Upper lobe of right lung (tissue), 1 donor: ENCODE measurements at places on chromosomes 5 and 9.

DNA sequence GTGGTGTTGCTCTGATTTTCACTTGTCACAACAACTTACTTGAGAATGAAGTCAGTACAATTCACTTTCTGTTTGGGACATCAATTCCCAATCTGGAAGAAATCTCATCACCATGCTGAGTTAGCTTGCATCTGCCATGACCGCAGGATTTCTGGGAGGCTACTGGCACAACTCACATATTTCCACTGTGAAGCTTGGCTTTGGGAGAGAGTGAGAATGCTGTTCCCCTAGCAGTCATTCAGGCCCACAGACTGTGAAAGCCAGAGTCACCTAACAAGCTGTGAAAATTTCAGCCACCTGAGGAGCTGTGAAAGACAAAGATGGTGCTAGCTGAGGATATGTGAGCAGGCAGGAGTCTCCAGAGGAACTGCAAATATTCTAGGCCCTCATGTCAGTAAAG lies 365.2 kb upstream of the TUSC1 start:
- no peak for DNase-seq
- H3K36me3 ChIP-seq, result no peaks in the 10 kb centered on the region
- H3K4me1 ChIP-seq, result no peaks in the 10 kb centered on the region
- no peaks in the 10 kb centered on the region for H3K27me3 ChIP-seq
- H3K27ac ChIP-seq, result no peak overlapping the region

DNA sequence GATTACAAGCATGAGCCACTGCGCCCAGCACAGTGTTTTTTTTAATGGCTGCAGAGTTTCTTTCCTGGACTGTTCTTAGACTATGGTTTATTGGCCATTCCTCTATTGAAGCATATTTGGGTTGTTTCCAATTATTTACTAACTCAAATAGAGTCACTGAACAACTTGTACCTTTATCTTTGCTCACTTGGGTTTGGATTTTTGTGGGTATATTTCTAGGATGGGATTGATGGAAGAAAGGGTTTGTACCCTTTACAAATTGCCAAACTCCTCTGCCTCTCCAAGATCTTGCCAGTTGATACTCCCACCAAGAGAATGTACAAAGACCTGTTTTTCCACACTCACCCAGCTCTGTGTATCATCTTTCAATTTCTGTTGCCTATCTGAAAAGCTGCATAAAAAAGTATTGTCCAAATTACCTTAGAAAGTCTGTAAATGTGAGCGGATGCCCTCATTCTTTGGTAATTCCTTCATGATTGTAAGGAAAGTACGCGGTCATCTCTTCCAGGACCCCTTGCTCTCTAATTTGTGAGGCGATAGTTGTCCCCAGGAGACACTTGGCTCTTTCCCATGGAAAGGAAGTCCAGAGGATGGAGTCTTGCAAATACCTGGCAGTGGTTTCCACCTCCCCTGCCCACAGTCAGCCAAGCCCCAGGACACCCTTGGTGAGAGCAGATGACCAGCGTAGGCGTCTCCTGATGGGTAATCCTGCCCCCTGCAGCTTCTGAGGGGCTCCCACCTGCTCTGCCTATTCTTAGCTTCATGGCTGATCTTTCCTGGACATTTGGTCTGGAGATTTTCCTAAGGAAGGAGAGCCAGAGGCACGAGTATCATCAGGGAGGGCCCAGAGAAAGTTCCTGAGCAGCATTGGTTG lies 33.0 kb downstream of the ARHGEF37 start:
- H3K4me3 ChIP-seq, result no peak overlapping the region
- no peak for DNase-seq
- H3K36me3 ChIP-seq, result peaks cover 35% of the 10 kb centered on the region
- H3K4me1 ChIP-seq, result no peaks in the 10 kb centered on the region
- H3K27ac ChIP-seq, result no peak overlapping the region

DNA sequence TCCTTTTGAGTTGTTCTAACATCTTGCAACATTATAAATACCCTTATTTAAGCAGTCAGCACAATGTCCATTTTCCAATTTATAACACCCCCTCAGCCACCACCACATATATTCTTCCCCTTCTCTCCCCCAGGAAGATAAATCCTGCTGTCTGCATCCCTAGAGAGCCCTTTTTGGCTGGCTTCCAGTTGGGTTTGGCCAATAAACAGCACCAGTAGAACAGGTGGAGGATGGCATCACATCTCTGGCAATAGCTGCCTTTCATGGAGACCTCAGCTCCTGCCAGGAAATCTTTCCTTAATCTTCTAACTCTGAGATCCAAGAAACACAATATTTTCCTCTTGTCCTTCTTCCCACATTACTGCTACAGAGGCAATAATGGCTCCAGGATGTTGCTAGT lies 53.7 kb downstream of the TRIM36 start:
- no peak overlapping the region for H3K27ac ChIP-seq
- no peak for DNase-seq
- H3K4me1 ChIP-seq, result no peaks in the 10 kb centered on the region
- no peaks in the 10 kb centered on the region for H3K27me3 ChIP-seq

GRCh38 chr9:133787754-133788025 lies 49.5 kb upstream of the SARDH start:
- no peak for DNase-seq
- no peaks in the 10 kb centered on the region for H3K27me3 ChIP-seq
- H3K36me3 ChIP-seq, result peaks cover 22% of the 10 kb centered on the region
- H3K27ac ChIP-seq, result no peak overlapping the region
- H3K4me1 ChIP-seq, result peaks cover 14% of the 10 kb centered on the region

DNA sequence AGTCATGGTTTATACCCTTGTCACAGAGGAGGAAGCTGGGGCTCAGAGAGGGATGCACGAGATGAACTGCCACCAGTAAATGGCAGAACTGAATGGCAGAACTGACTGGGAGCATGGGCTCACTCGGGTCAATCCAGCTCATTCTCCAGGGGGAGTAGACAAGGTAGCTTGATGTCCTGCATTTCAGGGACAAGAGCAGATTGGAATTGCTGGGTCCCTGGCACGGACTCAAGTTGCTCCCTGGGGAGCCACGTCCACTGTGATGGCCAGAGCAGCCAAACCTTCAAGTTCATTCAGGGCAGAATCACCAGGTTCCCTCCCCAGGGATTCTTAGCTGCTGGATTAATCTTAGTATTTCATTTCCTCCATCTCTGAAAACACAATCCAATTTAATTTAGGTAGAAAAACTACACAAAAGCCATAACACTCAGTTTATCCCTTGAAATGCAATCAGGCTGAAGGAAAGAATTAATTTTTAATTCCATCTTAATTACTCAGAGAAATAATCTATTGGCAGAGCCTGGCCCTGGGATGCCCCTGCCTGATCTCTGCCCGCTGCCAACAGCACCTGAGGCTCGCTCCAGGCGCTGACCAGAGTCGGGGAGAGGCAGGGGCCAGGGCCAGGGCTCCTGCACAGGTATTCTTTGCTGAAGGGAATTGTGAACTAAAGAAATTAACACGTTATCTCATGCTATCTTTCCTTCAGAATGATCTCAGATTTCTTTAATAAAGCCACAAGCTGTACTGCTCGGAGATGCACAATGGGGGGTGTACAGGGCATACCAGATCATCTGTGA lies 42.0 kb upstream of the UNC5A start:
- no peak overlapping the region for H3K4me3 ChIP-seq
- no peaks in the 10 kb centered on the region for H3K4me1 ChIP-seq
- no peak overlapping the region for H3K27ac ChIP-seq
- no peaks in the 10 kb centered on the region for H3K36me3 ChIP-seq
- peaks cover 29% of the 10 kb centered on the region for H3K27me3 ChIP-seq

GRCh38 chr5:83084336-83084735 lies 7.0 kb downstream of the XRCC4 start:
- H3K27ac ChIP-seq, result no peak overlapping the region
- no peaks in the 10 kb centered on the region for H3K36me3 ChIP-seq
- H3K4me3 ChIP-seq, result no peak overlapping the region
- no peaks in the 10 kb centered on the region for H3K4me1 ChIP-seq

GRCh38 chr5:110361471-110361870 lies 365.0 kb downstream of the TMEM232 start:
- no peak overlapping the region for H3K4me3 ChIP-seq
- DNase-seq, result no peak
- H3K36me3 ChIP-seq, result no peaks in the 10 kb centered on the region

- no peak overlapping the region for H3K4me3 ChIP-seq
- H3K36me3 ChIP-seq, result no peaks in the 10 kb centered on the region
- no peak overlapping the region for H3K27ac ChIP-seq
- no peaks in the 10 kb centered on the region for H3K4me1 ChIP-seq
- no peaks in the 10 kb centered on the region for H3K27me3 ChIP-seq
Observed at GRCh38 chr5:179478624-179479023, 71.7 kb upstream of the RUFY1 start.

DNA sequence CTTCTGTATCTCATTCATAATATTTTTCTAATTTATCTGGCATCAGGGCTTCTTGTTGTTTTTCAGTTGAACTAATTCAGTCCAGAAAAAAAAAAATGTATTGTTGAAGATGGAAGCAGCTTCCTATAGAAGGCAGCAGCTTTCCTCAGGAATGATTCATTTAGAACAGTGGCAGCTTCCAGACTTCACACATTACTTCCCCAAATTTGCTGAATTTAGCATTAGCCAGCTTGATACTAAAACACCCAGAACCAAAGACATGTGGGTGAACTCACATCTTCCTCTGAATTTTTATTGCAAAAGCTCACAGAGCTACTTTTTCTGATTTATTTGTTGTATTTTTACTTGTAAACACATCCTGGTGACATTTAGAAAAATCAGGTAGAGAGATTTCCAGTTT lies 53.8 kb downstream of the HCN1 start:
- no peaks in the 10 kb centered on the region for H3K36me3 ChIP-seq
- H3K27me3 ChIP-seq, result no peaks in the 10 kb centered on the region
- no peak overlapping the region for H3K4me3 ChIP-seq
- no peaks in the 10 kb centered on the region for H3K4me1 ChIP-seq

GRCh38 chr5:154095904-154096303 lies 57.1 kb downstream of the MFAP3 start:
- no peak overlapping the region for H3K4me3 ChIP-seq
- no peak for DNase-seq
- no peaks in the 10 kb centered on the region for H3K4me1 ChIP-seq
- no peaks in the 10 kb centered on the region for H3K27me3 ChIP-seq
- H3K36me3 ChIP-seq, result no peaks in the 10 kb centered on the region

DNA sequence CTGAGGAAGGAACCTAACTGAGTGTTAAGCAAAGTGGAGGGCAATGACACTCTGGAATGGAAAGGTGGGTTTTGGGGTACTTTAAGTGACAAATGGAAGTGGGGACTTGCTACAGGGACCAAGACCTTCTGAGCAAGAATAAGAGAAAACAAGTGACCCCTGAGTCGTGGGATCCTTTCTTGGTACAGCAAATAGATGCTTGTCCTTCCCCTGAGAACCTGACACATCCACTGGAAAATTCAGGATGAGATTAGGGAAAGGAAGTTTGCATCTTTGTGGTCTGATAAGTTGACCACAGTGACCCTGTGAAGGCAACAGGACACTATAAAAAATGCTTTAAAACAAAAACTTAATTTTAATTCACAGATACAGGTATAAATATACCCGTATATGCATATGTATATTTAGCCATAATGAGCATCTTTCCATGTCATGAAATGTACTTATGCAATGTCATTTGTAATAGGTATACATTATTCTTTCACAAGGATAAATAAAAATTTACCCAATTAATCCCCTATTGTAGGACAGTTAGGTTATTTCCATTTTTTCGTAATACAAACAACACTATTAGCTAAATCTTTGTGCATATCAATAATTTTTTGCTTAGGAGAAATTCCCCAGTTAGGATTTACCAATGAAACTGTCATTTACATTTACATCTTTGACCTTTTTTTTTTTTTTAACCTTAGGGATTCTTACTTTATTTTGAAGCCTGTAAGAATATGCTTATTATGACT lies 2.0 kb upstream of the IRF1 start:
- no peak overlapping the region for H3K4me3 ChIP-seq
- H3K27ac ChIP-seq, result peak overlapping the region; percentile 98
- peaks cover 53% of the 10 kb centered on the region for H3K4me1 ChIP-seq
- DNase-seq, result no peak

- no peak for DNase-seq
- H3K27ac ChIP-seq, result peak overlapping the region; percentile 74
- H3K27me3 ChIP-seq, result no peaks in the 10 kb centered on the region
- H3K4me3 ChIP-seq, result no peak overlapping the region
- peaks cover 7% of the 10 kb centered on the region for H3K4me1 ChIP-seq
- H3K36me3 ChIP-seq, result no peaks in the 10 kb centered on the region
Observed at GRCh38 chr9:137388589-137389427, 34.2 kb downstream of the EXD3 start.

- no peak overlapping the region for H3K27ac ChIP-seq
- H3K36me3 ChIP-seq, result no peaks in the 10 kb centered on the region
- H3K4me1 ChIP-seq, result no peaks in the 10 kb centered on the region
- H3K27me3 ChIP-seq, result no peaks in the 10 kb centered on the region
Observed at GRCh38 chr5:91243852-91244251, 139.3 kb downstream of the ARRDC3 start.

DNA sequence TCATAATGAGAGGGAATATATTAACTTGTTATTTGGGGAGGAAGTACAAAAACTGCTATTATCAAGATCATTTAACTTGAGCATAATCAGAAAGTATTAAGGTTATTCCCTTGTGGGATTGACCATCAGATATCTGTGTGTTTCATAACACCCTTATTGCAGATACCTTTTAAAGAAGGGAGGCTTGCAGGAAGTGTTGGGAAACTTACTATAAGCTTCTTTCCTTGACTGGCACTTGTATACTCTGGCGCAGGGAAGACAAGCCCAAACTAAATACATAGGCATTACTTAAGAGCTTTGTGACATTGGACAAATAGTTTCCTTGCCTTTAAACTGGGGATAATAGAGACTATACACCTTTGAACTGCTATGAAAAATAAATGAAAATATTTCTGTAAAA lies 50.9 kb downstream of the PIK3R1 start:
- no peak overlapping the region for H3K4me3 ChIP-seq
- H3K36me3 ChIP-seq, result no peaks in the 10 kb centered on the region
- peaks cover 89% of the 10 kb centered on the region for H3K4me1 ChIP-seq
- no peak for DNase-seq

DNA sequence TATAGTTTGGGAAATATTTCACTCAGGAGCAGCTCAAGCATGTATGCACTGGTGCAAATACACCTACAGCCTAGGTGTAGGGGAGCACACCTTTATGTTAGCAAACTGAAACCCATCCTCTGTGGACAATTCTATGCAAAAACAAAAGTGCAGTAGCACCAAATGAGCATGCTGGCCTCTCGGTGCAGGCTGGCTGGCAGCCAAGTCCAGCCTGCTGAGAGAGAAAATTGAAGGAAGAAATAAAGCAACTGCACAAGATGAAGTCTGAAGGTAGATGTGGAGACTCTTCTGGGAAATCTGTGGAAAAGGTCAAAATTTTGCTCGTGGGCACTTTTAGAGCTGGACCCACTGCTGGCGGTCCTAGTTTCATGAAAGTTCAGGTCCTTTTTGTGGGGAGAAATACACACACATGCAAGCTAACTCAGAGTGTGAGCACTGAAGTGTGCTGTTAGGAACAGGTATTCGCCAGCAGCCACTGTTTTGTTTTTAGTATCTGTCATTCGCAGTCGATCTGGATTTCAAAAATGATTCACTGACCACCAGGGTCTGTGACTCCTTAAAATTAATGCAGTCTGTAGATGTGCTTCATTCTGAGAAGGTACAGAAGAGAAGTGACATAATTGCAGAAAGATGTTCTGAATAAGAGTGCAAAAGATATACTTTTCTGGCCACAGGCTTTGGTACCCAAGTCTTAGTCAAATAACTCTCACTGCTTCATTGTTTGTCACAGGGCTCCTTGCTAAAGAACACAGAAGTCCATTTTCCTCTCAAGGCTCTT lies 281.7 kb downstream of the PARP8 start:
- peaks cover 5% of the 10 kb centered on the region for H3K27me3 ChIP-seq
- DNase-seq, result no peak
- H3K27ac ChIP-seq, result no peak overlapping the region
- no peaks in the 10 kb centered on the region for H3K36me3 ChIP-seq
- no peak overlapping the region for H3K4me3 ChIP-seq
